Fibroblast of skin of left quadriceps (primary cell): ENCODE measurements at places on chromosomes 16 and 17.

DNA sequence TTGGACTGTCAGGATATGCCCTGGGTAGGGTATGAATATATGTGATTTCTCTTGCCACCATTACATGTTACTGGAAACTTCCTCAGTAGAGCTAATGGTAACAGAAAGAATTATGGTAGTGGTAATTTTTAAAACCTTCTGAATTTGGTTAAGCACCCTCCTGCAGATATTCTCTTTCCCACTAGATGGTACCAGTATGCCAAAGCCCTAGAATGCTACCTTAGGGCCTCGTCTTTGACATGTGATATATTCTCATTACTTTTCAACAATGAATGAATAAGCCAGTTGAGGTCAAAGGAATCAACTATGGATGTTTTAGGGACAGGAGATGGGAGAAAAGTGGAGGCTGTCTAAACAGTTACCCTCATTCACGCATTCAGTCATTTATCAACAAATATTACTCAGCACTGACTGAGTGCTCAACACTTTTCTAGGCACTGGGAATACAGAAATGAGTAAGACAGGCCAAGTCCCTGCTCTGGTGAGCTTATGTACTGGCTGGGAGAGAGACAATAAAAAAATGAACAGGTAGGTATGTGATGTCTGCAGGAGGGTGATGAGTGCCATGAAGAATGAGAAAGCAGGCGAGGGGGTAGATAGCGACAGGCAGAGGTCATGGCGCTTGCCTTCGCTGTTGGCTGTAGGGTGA is 14.7 kb downstream of the CDH13 start:
- DNase-seq: no peak

DNA sequence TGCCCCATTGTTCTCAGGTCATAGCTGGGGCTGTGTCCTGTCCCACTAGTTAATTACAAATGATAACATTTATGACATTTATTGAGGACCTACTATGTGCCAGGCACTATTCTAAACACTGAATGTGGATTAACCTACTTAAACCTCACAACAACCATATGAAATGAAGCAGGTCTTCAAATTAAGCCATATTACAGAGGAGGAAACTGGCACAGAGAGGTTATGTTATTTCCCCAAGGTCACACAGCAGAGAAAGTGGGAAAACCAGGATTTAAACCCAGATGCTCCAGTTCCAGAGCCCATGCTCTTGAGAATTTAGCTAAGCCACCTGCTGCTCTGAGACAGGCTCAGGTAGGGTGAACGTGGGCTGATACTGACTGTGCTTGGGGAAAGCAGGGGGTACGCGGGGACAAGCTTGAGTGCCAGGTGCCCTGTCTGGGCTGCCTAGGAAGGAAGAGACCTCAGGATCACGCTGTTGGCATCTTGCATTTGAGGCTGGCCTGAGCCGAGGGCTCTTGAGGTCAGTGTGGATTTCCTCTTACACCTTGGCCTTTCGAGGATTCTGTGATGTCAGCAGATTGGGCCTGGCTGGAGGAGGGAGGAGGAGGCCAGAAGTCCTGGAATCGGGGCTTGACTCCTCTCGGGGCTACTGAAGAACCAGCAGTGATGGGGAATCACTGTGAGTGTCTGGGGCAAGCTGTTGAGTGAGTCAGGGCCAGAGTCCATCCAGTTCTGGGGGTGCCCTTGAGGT is 8.9 kb downstream of the SPNS2 start:
- DNase-seq: no peak

- DNase-seq: no peak
Observed at GRCh38 chr17:48611681-48612455, 1.1 kb upstream of the HOXB7 start.

DNA sequence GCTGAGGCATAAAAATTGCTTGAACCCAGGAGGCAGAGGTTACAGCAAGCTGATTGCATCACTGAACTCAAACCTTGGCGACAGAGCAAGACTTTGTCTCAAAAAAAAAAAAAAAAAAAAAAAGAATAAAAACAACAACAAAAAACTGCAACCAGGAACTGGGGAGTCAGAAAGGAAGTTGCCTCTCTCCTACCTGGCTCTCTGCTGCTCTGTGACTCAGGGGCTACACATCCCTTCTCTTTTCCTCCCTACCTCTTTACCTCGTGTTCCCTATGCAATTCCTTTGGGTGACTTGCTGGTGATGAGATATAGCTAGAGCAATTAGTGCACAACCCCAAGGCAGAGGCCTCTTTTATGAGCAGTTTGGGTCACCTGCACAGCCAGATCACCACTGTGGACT is 95.9 kb downstream of the ABCC1 start:
- no peak for DNase-seq

GRCh38 chr17:6893382-6894205 is 62.1 kb upstream of the TEKT1 start:
- no peak for DNase-seq

DNA sequence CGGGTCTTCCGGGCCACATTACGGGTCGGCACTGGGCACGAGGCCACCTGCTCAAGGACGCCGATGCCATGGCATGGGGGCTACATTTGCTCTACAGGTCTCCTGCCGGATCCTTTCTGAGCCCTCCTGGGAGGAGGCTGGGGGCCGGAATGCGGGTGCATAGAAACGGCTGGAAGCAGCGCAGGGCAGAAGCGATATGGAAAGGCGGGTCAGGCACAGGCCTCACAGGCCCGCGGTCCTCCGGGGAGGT is 28.4 kb downstream of the AXIN1 start:
- no peak for DNase-seq

DNA sequence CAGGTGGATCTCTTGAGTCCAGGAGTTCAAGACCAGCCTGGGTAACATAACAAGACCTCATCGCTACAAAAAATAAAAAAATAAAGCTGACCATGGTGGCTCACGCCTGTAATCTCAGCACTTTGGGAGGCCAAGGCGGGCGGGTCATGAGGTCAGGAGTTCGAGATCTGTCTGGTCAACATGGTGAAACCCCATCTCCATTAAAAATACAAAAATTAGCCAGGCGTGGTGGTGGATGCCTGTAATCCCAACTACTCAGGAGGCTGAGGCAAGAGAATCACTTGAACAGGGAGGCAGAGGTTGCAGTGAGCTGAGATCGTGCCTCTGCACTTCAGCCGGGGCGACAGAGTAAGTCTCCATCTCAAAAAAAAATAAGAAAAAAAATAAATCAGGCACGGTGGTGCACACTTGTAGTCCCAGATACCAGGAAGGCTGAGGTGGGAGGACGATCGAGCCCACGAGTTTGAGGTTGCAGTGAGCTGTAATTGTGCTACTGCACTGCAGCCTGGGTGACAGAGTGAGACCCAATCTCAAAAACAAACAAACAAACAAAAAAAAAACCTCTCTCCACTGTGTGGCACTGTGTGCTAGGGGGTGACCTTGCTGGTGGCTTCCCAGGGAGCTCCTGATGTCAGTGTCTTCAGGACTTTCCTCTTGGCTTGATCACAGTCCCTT is 19.8 kb upstream of the MAPK3 start:
- no peak for DNase-seq
